Activated CD4-positive, CD25-positive, alpha-beta regulatory T cell treated with anti-CD3 and anti-CD28 coated beads, Interleukin-2, amount 50 U/mL, for 24 hours (primary cell): ENCODE measurements at places on chromosomes 5 and 9.

- no peak for ATAC-seq
These were observed 27.3 kb downstream of the CNTFR start for GRCh38 chr9:34562135-34562745.

- no peak for ATAC-seq
These were observed 5.2 kb upstream of the MGAT1 start for GRCh38 chr5:180807654-180808414.

GRCh38 chr9:80926611-80927010, 762.7 kb downstream of the TLE1 start:
- no peak for ATAC-seq

GRCh38 chr5:173719731-173720082, 103.3 kb upstream of the BOD1 start:
- ATAC-seq: no peak

GRCh38 chr5:105806596-105806995, 1864.1 kb downstream of the EFNA5 start:
- no peak for ATAC-seq

- no peak for ATAC-seq
These were observed 135.4 kb upstream of the TAS2R1 start for GRCh38 chr5:9765419-9766140.

DNA sequence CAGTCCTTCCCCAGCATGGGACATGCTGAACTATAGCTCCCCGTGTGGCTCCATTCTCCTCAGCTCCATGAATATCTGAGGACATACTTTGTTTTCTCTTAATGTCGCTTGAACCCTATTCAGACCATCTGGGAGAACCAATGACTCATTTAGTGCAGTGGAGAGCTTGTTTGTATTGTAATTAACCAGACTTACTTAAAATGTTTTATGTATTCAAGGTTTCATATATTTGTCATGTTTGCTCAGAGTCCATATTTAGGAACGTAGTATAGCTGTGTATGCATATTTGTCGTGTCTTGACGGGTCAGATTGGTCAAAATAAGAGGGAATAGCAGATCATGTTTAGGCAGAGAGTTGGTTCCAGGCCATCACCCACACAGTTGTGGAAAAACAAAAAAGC, 150.1 kb upstream of the NTRK2 start:
- ATAC-seq: no peak

- ATAC-seq: no peak
These were observed 1275.6 kb upstream of the CDH9 start for GRCh38 chr5:28313953-28314352.

DNA sequence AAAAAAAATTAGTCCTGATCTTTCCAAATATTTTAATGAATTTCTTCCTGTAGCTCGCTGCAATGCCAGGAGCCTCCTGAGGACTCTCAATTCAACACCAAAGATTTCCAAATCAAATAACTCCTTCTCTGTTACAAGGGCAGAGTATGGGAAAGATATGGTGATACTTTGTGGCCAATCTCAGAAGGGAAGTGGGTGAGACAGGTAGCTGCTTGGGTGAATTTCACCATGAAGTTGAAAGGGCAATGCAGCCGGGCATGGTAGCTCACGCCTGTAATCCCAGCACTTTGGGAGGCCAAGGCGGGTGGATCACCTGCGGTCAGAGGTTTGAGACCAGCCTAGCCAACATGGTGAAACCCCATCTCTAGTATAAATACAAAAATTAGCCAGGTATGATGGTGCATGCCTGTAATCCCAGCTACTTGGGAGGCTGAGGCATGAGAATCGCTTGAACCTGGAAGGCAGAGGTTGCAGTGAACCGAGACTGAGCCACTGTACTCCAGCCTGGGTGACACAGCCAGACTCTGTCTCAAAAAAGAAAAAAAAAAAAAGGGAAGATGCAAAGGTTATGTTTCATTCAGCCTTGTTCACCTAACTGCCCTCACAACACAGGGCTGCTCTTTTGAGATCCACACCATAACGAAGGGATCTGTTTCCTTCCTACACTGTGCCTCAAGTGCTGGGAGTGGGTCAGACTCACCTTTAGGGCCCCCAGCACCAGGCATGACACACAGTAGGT, 58.6 kb downstream of the PTPN3 start:
- ATAC-seq: no peak

GRCh38 chr5:6761333-6761732, 48.1 kb downstream of the TENT4A start:
- no peak for ATAC-seq

GRCh38 chr9:42388146-42388690, 204.8 kb downstream of the SPATA31A6 start:
- ATAC-seq: no peak

- no peak for ATAC-seq
These were observed 166.2 kb upstream of the ACO1 start for GRCh38 chr9:32218100-32218767.

GRCh38 chr5:68918306-68918705, 175.5 kb upstream of the SLC30A5 start:
- no peak for ATAC-seq

GRCh38 chr5:32290922-32291321, 21.8 kb downstream of the MTMR12 start:
- no peak for ATAC-seq

- ATAC-seq: no peak
These were observed 1.1 kb upstream of the ANP32B start for GRCh38 chr9:97981846-97982682.

DNA sequence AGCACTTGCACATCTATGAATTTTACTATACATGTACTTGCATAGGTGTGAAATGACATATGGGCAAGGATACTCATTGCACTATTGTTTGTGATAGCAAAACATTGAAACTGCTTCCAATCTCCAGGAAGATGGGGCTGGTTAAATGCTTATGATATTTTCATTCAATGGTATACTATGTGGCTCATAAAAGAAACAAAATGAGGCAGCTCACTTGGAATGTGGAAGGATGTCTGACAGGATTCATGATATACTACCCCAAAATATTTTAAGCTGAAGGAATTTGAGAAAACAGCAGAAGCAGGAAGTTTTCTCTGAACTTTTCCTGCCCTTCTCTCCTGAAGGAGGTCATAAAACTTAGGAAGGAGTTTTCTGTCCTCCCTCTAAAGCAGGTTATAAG, 99.6 kb upstream of the CAST start:
- ATAC-seq: no peak

DNA sequence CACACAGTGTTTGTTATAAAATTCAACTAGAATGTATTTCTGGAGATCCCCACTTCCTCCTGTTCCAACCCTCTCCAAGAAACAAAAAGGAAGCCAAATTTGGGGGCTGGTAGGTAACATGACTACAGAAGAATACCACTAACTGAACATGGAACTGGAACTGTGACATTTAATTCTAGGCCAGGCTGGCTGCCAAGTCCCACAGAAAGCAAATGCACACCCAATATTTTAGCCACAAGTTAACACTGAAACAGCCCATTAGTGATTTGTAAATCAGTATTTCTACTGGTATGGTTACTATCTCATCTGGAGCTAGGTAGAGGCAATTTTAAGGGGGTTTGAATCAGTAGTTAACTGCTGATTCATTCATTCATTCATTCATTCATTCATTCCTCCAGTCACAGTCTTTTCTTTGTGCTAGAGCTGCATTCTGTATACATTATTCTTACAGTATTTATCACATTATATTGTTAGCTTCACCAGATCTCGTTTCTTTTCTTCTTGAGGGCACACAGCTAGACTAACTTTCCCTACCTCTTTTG, 131.7 kb upstream of the GDNF start:
- ATAC-seq: no peak

GRCh38 chr9:72363236-72363635, 1.8 kb downstream of the ZFAND5 start:
- no peak for ATAC-seq

DNA sequence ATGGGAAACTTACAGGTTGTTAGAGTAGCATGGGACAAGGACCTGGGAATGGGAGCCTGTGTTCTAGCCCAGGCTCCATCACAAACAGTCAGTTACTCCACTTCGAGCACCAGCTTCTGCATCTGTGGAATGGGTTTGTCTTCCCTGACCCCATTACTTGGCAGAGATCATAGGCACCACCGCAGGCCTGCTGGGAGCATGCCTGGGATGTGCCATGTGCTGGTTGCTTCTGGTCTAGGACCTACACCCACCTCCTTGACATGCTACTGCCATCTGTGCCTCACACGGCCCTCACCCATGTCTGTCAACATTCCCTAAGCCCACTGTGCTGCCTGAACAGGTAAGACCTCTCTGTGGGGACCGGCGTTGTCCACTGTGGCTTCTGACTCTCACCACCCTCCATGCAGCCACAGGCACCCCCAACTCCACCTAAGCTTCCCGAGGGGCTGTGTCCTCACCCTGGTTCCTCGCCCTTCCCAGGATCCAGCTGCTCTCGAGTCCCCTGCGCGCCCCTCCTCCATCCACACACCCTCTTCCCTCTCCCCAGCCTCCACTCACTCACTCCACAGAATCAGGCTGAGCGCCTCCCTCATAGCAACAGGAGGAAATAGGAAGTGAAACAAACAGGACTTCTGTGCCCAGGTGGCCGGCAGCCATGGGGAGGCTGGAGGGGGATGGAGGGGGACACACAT, 85.9 kb upstream of the FAM120A start:
- ATAC-seq: no peak

DNA sequence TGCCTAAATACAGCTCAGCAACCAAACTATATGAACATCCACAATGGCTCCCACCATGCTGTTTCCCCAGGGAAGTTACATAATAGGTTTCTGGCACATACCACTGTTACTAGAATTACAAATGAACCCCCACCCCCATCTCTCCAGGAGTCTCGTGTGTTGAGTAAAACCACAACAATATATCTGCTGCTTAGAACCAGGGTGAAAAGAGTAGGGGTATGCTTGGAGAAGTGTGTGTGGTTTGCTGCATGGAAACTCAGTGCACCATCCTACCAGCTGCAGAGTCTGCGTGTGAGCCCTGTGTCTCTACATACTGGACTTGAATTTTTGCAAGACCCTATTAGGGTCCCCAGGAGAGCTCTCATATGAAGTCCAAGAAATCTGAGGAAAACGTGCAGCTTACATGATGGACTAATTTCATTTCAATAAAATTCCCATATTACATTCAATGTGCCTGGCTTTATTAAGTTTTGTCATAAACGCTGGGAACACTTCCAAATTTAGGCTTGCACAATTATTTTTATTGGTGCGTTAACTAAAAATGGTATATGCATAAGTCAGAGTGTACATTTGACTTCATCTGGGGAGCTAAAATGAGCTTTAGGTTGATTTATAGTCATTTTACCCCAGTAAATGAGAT, 104.5 kb upstream of the NFIB start:
- ATAC-seq: no peak

DNA sequence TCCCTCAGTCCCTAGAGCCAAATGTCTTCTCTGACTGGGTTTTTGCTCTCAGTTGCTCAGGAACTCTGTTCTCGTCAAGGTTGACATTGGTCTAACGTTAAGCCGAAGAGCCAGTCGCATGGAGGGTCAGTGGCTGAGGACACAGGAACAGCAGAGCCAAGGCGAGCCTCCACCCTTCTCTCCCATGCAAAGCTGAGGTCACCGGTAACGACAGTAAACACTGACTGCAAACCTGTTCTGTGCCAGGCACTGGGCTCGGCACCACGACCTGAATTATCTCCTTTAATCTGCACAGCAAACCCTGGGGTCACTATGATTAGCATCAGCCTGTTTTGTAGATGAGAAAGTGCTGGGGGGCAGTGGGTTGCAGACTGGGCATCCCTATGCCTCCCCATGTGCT, 171.0 kb downstream of the COL23A1 start:
- ATAC-seq: no peak

GRCh38 chr9:95268681-95269080, 48.8 kb downstream of the FANCC start:
- no peak for ATAC-seq

- ATAC-seq: no peak
These were observed 141.9 kb downstream of the ACTBL2 start for GRCh38 chr5:57340681-57341080.

GRCh38 chr5:73928476-73929070, 302.6 kb downstream of the ARHGEF28 start:
- no peak for ATAC-seq

- no peak for ATAC-seq
These were observed 766.1 kb upstream of the CHD1 start for GRCh38 chr5:99694884-99695283.

GRCh38 chr9:129494113-129494789, 126.7 kb downstream of the C9orf50 start:
- ATAC-seq: no peak
